ENCODE measurements at places on chromosomes 16 and 17. TPM values are rescaled to one million over a fixed set of nuclear protein-coding genes. Genes with fewer than 3 reads are reported as not detected.

DNA sequence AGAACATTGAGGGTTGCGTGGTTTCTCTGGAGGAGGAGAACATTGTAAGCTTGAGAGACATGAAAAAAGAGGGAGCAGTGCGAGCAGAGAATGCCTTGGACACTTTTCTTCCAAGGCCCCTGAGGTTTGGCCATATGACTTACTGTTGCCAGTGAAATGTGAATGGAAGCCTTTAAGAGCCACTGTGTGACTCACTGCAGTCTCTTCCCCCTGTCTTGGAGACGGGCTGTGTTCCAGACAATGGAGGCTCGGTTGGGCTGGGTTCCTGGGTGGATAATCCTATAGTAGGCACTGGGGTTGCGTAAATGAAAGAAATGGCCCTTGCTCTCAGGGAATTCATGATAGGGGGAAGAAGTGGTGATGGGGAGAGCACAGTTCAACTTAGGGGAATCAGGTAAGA is 75.5 kb downstream of the SHISA9 start:
- no peak for DNase-seq

DNA sequence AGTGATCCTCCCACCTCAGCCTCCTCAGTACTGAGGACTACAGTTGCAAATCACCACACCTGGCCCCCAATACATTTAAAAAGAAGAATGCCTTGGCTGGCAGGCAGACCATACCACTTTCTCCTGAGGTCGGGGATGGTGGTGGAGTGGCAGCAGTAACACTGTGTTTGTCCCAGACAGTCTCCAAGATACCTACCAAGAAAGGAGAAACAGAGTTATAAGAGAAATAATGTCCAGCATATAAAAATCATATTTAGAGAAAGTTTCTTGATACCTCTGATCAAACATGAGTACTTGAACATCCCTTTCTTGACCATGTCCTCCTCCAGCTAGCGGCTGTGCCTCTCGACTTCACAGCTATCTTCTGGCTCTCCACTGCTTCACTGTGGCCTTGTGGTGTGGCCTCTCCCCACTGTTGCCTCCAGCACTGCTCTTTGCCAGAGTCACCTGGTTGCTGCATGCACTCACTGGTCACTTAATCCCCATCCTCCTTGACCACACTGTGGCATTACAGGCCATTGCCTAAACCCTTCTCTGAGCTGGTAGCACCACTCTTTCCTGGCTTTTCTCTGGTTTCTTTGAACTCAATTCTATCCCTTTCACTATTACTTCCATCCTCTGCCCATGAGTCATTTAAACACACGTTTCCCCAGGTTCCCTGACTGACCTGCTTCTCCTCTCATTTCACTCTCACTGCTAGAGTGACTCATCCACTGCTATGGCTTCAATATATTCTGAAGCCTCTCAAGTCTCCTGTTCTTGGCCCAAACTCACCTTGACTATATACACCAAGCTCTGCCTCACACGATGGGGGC is 45.2 kb downstream of the XPO6 start:
- no peak for DNase-seq

The PRAC2 gene
- not detected for total RNA-seq

The CCDC182 gene
- total RNA-seq: not detected

DNA sequence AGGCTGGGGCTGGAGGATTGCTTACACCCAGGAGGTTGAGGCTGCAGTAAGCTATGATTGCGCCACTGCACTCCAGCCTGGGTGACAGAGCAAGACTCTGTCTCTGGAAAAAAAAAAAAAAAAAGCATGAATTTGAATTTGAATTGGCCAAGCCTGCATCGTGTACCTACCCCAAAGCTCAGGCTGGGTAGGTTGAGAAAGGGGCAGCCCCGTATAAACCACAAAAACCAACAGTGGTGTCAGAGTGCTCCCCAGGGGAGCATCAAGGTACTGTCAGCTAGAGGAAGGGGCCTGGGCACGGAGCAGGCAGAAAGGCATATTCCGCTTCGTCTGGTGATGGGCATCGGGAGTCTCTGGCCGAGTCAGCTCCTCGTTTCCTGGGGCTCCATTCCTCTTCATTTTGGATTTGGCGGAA is 40.9 kb downstream of the RAP1GAP2 start:
- no peak for DNase-seq

DNA sequence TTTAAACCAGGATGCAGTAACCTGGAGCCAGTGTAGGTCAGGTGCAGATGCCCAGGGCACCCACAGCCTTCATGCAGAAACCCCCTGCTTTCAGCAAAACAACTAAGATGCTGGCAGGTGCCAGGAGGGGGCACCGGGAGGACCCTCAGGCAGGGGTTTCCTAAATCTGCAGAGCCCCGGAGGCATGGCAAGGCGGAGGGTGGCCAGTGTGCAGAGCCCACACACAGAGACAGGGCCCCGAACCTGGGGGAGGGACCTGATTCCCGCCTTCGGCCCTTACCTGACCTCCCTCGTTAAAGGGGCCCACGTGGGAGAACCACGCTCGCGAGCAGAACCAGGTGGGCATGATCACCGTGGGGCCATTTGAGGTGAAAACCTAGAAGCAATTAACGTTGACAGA is 114.0 kb upstream of the METRNL start:
- DNase-seq: no peak

The GHDC gene
- total RNA-seq: 94.0 TPM

- no peak for DNase-seq
Observed at GRCh38 chr17:68231541-68231940, 16.3 kb upstream of the AMZ2 start.

GRCh38 chr17:81508639-81509206 is 3.9 kb downstream of the ACTG1 start:
- no peak for DNase-seq

DNA sequence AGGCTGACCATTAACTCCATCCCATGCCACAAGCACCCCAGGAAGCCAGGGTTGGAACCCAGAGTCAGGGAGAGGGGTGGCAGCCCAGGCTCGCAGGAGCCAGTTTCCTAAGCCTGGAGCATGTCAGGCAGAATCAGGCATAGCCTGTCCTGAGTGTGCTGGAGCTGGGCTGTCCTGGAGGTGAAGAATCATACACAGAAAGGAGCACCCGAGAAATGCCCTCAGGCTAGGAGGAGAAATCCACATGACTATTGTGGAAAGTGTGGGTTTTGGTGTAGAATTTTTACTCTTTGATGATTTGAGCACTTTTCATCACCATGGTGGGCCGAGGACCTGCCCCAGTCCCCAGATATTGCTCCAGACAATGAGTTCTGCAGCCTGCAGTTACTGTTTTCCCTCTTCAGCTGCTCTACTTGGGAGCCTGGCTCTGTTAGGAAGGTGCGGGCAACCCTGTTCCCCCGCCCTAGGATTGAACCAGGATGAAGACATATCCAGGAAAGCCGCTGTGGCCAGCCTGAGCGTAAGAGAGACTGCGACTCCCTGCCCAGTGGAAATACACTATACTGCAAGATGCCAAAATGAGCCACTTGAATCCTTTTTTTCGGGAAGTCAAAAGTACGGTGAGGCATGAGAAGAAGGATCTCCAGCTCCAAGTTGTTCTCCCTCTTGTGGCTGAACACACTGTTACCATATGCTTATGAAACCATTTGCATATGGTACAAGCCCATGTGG is 29.0 kb upstream of the HEATR6 start:
- no peak for DNase-seq

DNA sequence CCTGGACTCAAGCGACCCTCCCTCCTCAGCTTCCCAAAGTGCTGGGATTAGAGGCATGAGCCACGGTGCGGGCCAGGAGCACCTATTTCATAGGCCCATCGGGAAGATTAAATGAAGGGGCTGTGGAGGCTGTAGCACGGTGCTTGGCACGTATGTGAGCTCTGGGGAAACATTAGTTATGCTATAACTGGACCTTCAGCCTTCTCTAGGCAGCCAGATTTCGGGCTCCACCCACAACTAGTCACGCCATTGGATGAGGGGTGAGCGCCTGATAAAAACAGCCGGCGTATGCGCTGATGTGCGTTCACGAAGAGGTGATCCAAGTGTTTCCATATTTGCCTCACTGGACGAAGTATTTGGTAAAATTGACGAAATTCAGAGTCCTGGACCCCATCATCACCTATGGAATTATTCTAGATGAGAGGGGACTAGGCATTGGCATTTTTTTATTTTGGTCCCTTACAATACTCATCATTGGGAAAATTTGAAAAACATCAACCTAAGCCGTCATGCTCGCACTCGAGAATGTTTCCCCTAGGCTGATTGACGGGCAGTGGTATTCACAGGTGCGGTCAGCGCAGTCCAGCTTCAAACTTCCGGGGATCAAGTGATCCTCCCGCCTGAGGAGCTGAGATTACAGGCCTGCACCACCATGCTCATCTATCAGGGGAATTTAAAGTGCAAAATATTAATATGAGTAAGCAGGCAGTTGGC is 1.8 kb upstream of the ANKRD11 start:
- DNase-seq: no peak

DNA sequence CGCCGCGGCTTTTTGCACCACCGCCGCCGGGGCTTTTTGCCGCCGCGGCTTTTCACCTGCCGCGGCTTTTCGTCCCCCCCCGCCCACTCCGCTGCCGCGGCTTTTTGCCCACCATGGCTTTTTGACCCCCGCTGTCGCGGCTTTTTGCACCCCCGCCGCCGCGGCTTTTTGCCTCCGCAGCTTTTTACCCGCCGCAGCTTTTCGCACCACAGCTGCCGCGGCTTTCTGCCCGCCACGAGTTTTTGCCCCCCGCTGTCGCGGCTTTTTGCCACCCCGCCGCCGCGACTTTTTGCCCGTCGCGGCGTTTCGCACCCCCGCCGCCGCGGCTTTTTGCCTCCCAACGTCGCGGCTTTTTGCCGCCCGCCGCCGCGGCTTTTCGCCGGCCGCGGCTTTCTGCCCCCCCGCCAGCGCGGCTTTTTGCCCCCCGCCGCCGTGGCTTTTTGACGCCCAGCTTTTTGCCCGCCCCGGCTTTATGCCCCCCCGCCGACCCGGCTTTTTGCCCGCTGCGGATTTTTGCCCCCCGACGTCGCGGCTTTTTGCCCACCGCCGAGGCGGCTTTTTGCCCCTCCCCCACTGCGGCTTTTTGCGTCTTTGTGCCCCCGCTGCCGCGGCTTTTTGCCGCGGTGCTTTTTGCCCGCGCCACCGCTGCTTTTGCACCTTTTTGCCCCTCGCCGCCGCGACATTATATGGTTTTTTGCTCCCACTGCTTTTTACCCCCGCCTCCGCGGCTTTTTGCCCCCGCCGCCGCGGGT is 1343.6 kb downstream of the TP53TG3F start:
- no peak for DNase-seq

DNA sequence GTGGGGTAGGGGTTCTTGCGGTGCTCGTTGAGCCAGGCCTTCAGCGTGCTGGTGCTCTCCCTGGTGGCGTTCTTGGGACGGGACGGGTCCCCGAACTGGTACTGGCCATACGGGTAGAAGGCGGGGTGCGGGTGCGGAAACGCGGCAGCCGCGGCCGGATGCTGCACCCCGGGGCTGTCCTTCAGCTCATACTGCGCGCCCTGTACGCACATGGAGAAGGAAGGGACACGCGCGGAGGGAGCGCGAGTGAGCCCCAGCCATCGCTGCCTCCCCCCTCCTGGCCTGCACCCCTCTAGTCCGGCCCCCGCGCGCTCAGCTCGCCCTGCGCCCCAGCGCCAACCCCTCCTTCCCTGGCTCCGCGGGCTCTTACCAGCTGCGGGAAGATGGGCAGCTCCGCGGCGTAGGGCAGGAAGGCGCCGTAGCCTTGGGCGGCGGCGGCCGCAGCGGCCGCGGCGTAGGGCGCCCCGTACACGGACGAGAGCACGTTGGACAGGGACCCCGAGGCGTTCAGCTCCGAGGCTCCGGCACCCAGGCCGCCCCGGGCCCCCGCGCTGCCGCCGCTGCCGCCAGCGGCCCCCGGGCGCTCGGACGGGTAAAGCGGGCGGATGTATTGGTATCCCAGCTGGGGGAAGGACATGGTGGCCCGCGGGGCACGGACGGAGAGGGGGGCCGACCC is 1.0 kb downstream of the IRX3 start:
- DNase-seq: no peak

The SEPTIN1 gene
- total RNA-seq: 1.8 TPM

- DNase-seq: no peak
Observed at GRCh38 chr16:24834459-24835335, 11.1 kb upstream of the SLC5A11 start.

The SLC35G6 gene
- not detected for total RNA-seq

DNA sequence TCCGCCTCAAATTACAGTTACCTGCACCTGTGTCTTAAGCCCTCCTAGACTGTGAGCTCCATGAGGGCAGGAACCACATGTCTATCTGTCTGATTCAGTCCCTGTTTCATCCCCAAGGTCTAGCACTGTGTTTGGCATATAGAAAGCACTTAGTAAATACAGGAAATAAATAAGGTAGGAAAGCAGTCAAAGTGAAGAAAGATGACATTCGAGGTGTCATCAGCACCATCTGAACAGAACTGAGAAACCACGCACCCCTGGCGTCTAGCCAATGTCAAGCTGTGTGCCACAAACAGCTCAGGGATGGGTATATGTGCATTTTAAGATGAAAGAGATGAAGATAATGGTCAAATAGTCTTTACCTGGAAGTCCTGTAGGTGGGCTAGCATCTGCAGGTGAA is 79.6 kb upstream of the ATP2A3 start:
- no peak for DNase-seq

DNA sequence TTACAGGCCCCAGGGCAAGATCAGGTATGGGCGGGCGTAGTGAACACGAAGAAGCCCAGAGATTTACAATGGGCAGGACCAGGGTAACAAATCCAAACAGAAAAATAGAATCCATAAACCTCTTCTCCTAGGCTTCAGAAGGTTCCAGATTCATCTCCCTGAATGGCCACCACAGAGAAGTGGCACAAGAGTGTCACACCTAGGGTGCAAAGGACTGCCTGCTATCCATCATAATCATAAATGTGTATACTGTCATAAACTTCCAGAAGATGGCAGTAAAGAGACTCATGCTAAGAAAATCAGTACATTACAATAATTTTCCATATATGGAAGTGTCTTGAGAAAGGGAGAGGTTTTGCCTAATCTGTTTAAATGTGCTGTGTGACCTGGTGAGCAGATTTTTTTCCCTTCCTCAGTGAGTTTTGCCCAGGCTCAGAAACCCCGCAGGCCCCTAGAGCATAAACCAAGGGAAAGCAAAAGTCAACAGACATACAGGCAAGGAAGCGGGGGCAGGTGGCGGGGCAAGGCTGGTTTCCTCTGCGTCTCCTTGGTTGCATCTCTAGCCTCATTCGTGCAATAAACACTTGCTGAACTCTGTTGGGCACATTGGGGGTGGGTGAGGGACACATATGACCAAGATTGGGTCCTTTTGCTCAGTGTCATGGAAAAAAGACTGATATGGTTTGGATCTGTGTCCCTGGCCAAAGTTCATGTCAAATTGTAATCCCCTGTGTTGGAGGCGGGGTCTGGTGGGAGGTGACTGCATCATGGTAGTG is 92.0 kb upstream of the CDH5 start:
- DNase-seq: no peak

The CDH3 gene
- not detected for total RNA-seq

DNA sequence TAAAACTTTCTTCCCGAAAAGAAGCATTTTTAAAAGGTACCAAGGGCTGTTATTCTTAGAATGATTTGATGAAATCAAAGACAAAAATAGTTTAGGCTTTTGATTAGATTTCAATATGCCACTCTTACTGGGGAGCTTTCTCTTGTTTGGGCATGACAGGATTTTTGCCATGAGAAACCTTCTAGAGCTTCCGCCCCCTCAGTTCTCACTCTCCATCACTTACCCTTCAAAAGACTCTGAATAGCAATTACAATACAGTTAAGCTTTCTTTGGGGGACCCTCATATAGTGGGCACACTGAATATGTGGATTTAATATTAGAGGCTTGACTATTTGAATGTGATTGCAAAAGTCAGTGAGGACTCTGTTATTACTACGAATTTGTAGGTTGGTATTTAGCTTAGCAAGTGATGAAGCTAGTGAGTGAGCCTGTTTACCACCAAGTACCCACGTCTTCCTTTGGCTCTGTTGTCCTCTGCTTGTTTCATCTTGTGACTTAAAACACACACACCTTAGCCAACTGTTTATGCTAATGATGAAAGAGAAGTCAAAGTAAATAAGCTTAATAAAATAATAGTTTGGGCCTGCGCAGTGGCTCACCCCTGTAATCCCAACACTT is 158.7 kb upstream of the TBX2 start:
- no peak for DNase-seq

The KRT33B gene
- not detected for total RNA-seq

All from adrenal gland (tissue), 19 donors.